LHCN-M2 (cell line): ENCODE measurements at places on chromosomes 4 and X.

DNA sequence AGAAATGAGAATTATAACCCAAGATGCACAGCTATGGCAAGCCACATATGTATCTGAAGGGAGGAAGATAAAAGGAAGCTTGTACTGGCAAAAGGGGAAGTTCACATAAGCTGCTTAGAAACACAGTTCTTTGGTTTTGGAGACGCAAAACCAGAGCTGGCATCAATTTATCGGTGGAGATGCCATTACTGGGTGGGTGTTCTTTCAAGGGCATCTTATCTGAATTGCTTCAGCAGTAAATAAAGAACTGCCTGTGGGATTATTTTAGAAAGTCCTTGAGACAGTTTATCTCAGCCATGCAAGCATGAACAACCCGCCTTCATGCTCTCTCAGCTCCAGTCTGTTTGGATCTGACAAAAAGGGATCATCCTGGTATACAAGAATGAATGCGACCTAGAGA lies 60.8 kb downstream of the DDX60 start:
- DNase-seq: no peak

DNA sequence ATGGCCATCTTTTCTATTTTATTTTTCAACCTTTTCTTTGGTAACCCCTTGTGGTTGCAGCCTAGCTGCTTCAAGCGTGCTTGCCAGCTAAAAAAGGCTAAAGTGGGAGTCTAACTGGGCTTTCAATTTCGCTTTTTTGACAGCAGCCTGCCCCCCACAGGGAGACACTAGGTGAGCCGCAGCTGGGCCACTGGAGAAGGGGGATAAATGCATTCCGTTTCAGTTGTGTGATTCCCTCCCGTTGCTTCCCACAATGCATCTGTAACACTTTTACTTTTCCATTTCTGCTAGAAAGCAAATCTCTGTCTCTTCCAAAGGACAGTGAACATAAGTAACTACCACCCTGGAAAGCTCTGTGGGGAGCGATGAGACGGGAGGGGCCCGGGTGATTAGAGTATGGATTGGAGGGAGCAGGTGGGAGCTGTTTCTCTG lies 86.3 kb upstream of the RAPGEF2 start:
- DNase-seq: peak; percentile 35

- no peak for DNase-seq
These were observed 2.0 kb upstream of the NYX start for GRCh38 chrX:41445171-41445570.

GRCh38 chrX:132206259-132206658 lies 13.0 kb downstream of the RAP2C start:
- DNase-seq: no peak

DNA sequence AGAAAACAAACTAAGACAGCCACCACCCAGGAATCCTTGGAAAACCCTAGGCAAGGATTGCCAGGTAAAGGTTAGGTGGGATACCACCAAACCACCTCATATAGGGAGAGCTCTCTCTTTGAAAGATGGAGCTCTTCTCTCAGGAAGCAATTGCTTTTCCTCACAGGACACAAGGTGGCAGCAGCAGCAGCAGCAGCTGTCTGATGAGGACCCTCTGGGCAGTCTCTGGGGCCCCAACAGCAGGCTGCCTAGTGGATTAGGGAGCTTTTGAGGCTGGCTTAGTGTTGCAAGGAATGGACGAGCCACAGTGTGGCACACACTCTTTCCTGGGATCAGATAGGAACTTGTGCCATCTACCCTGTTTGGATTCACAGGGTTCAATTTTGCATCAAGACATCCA lies 41.4 kb upstream of the CHRDL1 start:
- no peak for DNase-seq

DNA sequence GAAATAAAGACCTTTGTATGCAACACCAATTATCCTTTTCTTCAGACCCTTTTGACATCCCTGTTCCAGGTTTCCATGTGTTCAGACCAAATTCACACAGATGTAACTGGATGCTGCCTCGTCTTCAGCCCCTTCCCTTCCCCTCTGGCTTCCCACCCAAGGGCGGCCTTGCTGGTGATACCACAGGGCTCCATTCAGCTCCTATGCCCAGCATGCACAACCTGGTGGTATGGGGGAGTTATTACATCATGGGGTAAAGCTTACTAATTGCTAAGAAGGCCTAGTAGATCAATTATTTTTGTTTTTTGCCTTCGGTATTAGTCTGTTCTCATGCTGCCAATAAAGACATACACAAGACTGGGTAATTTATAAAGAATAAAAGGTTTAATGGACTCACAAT lies 317.0 kb upstream of the CXXC4 start:
- DNase-seq: no peak

DNA sequence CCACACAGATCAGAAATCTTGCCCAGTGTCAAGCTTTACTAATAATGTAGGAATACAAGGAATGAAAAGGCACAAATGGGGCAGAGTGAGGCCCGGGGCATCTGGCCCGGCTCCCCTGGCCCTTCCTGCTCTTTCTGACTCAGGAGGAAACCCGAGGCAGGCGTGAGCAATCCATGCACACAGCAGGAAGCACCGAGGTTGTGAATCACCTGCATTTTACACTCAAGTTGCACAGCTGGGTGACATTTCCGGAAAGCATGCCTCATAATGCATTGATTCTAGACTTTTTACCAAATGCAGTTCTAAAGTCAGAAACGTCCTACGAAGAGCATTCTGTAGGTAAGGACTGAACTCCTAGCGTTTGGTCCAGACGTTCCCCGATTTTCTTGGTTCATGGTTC lies 38.9 kb downstream of the PRIMPOL start:
- DNase-seq: peak; percentile 90
